CD8-positive, alpha-beta memory T cell (primary cell): ENCODE measurements at places on chromosomes 11 and 22.

GRCh38 chr11:66123902-66124301 lies 53.8 kb downstream of the PACS1 start:
- no peak for DNase-seq

GRCh38 chr11:82996966-82997606 lies 74.6 kb downstream of the RAB30 start:
- DNase-seq: no peak

DNA sequence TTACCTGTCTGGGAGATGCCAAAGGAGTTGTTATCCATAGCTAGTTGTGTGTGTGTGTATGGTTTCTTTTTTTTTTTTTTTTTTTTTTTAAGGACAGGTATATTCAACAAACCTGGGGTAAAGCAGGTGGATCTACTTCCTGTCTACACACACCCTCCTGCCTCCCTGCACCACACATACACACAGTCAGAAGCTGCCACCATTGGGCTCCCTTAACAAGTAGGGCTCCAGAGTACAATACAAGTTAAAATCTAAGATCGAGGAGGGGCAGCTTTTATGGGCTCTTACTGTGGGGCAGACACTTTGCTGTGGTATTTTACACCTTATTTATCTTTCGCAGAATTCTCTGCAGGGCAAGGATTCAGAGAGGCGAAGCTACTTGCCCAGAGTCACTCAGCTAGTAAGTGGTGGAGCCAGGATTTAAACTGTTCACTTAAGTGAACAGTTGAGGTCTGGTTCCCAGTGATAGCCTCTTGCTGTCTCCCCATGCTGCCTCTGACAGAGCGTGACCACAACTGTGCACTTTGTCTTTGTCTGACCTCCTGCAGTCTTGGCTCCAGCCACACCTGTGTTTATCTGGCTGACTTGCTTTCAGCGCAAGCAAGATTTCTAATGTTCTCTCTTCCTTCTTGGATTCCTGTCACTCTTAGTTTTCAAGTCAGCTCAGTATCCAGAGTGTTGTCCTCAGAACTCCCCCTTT lies 135.0 kb downstream of the CSNK2A3 start:
- no peak for DNase-seq

DNA sequence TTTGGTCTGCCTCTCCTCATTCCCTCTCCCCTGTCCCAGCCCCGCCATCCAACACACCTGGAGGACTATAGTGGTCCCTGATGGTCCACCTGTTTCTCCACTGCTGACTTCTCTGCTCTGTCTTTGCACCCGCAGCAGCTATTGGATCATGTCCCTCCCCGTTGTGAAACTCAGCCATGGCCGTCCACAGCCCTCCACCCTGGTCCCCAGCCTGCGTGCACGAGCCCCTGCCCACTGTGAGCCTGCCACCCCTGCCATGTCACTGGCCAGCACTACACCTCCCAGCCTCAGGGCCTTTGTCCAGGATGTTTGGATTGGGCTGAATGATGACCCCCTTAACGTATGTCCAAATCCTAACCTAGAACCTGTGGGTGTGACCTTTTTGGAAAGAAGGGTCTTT lies 47.7 kb upstream of the SMIM38 start:
- DNase-seq: no peak

- DNase-seq: no peak
Observed at GRCh38 chr11:73852049-73852448, 24.6 kb downstream of the COA4 start.

DNA sequence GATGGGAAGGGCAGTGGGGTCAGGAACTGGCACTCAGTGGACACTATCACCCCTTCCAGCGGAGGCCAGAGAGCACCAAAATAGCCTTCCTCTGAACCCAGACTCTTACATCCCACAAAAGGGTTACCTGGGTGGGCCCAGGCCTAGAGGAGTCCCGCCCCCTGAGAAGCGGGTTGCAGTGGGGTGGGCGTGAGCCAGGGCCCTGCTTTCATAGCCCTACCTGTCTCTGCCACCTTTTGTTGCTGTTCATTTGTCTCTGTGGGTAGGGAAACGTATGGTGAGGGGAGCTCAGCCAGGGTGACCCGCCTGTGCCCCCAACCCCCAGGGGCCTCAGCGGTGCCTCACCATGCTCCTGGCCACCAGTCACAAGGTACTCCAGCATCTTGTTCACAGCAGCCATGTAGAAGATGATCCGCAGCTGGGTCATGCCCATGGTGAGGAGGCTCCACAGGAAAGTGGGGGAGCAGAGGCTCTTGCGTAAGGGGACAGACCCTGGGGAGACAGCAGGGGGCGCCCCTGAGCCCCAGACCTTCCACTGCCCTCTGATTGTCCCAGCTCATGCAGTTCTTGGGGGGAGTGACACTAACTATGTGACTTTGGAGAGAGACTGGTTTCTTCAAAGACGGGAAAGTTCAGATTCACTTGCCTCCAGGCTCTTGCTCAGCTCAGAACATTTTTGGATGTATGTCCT lies 24.0 kb downstream of the SLC43A1 start:
- DNase-seq: peak; percentile 40

- DNase-seq: no peak
Observed at GRCh38 chr22:49598338-49598737, 229.3 kb downstream of the BRD1 start.

GRCh38 chr11:64484191-64485022 lies 106.6 kb upstream of the SLC22A12 start:
- no peak for DNase-seq

DNA sequence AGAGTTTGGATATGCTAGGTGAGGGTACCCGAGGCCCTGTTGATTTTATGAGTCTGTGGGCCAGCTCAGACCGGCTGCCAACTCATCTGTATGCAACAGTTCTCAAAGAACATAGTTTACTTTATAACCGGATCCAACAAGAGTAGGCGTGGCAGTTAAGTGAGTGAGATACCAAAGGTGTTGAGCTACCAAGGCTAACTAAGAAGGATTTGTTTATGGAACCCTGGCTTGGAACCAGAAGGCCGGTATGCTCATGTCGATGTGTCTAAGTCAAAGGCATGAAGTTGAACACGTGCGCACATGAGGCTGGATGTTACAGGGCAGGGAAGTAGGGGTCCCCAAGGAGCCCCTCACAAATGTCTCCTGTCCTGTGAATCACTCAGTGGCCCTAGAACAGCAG lies at the start of gene KCNJ1:
KCNJ1 (minus strand) TSS at position 20 of the 400 bp plus-strand sequence. CDS start 27,053 bp downstream, outside the sequence.
- DNase-seq: no peak

- DNase-seq: no peak
Observed at GRCh38 chr22:31210556-31211421, 1.3 kb upstream of the LIMK2 start.

- DNase-seq: no peak
Observed at GRCh38 chr11:24496386-24496735, 492 bp upstream of the LUZP2 start.

DNA sequence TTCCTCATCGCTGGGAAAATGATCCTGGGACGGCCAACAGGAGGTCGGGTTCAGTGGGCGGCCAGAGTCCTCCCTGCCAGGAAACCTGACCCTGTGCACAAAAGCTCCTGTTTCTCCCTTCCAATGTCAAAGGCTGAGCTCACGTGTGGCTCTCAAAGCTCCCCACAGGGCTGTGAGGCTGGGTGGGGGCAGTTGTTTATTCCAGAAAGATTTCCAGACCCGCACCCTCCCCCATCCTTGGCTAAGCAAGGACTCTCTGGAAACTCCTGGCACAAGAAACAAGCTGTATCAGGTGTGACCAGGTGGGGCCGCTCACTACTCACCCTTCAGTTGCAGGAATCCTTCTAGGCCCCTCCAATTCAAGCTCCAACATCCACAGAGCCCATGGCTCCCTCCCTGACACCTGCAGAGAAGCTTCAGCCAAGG lies 131.9 kb downstream of the SHANK2 start:
- DNase-seq: no peak

DNA sequence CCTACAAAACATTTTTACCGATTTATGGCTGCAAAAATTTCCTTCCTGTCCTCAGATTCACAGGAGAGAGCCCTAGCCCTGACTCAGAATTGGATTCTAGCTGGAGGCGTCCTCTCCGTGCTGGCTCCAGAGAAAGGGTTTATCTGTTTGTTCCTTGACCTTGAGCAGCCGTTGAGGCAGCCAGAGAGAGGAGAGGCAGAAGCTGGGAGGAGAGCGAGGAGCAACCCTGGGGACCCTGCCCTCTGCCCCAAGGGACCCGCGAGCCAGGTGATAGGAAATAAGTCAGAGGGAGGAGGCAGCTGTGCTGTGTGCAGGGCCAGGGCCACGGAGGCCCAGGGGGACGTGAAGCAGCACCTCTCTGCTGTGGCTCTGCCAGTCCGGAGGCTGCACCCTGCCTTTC lies 75.6 kb downstream of the IGLL1 start:
- DNase-seq: no peak

DNA sequence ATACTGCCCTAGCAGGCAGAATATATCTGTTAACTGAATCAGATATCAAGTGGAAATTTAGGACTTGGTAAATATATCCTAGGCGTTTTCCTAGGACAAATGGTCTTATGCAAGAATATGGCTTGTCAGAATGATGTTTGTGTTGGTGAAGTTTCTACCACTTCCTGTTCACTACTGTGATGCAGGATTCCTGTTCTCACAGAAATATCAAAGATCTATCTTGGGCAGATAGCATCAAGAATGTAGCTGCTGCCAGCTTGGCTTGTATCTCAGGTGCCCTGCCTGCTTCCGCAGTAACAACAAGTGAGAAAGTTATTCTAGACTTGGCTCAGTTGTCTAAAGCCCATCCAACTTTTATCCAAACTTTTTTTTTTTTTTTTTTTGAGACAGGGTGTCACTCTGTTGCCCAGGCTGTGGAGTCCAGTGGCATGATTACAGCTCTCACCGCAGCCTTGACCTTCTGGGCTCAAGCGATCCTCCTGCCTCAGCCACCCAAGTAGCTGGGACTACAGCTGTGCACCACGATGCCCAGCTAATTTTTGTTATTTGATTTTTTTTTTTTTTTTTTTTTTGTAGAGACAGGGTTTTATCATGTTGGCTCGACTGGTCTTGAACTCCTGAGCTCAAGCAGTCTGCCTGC lies 61.3 kb downstream of the PPME1 start:
- DNase-seq: no peak

DNA sequence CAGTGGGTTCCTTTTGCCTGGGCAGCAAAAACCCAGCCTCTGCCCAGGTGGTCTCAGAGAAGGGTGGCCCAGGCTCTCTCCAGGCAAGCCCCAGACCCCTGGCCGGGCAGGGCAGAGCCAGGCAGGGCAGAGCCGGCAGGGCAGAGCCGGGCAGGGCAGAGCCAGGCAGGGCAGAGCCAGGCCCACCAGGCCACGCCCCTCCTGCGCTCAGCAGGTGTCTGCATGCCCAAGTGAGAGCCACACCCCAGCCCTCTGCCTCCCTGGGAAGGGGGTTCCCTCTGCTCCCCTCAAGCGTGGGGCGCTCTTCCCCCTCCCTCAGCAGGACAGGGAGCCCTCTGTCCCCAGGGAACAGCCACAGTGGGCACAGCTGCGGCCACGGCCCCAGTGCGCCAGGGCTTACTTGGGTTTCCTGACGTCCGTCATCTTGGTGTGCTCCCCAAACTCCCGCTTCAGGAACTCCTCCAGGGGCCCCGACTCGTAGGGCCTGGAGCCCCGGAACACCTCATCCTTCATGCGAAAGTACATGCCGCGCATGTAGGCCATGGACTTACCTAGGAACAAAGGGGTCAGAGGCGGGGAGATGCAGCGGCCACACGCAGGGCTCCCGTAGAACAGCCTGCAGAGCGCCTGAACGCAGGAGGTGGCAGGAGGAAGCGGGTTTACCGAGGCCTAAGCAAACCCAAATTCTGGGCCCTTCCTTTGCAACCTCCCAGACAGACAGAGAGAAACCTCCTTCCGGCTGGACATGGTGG lies 10.1 kb upstream of the BAIAP2L2 start:
- DNase-seq: no peak

- no peak for DNase-seq
Observed at GRCh38 chr11:44313761-44314489, 4.0 kb upstream of the ALX4 start.

GRCh38 chr11:58286249-58286648 lies 18.2 kb upstream of the OR10W1 start:
- DNase-seq: no peak

DNA sequence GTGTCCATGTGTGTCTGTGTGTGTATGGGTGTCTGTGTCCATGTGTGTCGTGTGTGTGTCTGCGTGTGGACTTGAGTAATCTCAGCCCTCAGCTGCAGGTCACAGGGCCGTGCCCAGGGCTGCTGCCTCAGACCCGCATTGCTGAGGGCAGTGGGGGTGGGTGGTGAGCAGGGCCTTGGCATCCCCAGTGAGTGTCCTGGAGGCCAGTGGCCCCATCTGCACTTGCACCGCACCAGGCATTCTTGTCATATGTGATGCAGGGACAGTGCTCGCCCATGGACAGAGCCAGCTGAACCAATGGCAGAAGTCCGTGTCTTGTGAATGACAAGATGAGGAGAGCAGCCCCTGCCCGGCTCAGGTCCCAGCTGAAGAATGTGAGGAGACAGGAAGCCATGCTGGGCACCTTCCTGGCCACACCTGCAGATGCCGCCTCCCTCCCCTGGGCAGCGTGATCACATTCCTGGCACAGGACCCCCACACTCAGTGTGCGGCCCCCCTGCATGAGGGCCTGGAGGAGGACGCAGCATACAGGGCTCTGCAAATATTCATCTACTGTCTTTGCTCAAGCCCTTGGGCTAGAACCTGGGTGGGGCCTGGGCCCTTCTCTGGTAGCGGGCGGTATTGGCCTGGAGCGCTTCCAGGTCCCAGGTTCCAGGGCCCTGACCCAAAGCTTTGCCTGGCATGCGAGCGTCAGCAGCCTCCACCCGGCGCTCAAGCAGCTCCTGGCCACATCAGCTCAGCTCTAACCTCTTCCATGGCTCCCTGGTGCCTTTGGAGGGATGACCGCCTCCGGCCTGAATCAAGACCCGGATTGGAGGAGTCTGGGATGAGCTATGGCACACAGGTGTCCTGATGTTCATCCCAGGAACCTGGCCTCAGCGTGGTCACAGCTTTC lies 3.9 kb downstream of the ALDH3B2 start:
- DNase-seq: no peak

DNA sequence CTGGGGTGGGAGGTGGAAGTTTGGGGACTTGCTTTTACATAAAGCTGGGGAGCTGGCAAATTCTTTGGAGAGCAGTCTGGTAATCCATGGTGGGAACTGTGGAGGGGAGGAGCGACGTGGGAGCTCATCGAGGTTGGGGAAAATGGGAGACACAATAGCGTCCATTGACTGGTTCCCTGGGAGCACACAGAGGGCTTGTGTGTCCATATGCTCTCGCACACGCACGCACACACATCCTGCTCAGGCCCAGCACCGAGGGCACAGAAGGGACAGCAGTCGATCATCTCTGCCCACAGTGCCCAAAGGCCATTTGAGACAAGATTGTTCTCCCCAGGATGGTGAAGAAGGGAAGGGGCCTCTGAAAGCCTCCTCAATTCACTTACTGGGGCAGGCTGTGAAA lies 53.7 kb downstream of the FBXO7 start:
- DNase-seq: no peak

GRCh38 chr11:120510406-120511115 lies 987 bp upstream of the GRIK4 start:
- DNase-seq: no peak
